ENCODE measurements at places on chromosomes 12 and 14.

DNA sequence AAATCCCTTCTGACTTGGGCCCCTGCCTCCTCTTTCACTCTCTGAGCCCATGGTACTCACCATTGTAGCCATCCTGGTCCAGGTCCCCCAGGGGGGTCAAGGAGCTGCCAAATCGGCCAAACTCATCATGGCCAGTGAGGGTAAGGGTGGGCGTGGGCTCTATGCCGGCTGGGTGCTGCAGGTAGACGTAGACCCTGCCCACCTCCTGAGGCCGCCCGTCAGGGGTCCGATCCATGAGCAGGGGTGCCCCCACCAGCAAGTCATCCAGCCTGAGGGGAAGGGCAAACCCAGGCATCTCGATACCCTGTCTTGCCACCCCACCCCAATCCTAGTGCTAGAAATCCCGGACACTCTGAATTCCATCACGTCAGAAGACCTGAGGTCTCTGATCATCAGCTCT, 14.0 kb downstream of the ITGA5 start:
- no peak for DNase-seq

DNA sequence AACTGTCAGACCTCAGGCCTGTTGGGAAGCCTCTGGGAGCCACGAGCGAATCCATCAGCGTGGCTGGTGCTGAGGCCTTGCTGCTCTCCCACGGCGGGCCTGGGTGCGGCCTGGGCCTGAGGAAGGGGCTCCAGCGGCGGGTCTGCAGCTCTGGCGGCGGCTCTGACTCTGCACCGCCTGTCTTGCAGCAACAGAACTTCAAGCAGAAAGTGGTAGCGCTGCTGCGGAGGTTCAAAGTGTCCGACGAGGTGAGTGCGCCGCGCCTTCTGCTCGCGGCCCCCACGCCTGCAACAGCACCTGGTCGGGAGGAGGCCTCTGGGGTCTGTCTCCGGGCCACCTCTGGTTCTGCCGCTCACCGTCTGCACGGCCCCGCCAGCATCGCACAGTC, 28.7 kb upstream of the TEX22 start:
- no peak for DNase-seq

GRCh38 chr12:42208574-42208973, 29.5 kb downstream of the YAF2 start:
- DNase-seq = no peak

DNA sequence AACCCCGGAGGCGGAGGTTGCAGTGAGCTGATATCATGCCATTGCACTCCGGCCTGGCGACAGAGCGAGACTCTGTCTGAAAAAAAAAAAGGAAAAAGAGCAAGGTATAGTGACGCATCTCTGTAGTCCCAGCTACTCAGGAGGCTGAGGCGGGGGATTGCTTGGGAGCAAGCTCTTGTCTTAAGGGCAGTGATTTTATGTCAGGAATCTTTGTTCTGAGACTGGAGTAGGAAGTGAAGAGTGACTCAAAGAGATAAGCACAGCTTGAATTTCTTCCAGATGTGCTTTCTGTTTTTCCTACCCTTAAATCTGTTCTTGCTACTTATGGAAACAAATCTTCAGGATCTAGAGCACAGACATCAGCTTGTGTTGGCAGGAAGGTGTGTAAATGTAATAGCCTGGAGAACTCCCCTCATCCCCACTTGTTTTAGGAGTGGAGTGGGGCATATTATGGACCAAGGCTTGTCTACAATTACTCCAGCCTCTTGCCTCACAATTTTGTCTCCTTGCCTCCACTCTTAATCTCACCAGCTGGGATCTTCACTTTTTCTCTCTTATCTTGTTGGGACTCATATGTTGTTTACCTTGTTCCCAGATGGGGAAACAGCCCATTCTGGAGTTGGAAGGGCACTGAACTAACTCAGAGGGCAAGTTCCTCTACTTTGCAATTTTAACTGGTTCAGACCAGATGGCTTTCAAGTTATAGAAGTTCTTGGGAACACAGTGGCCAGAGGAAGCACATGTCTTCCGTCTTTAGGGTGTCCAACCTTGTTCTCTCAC, 7.5 kb downstream of the TMED2 start:
- DNase-seq = peak; percentile 12

- no peak for DNase-seq
Observed at GRCh38 chr14:101026341-101026740, 122.8 kb upstream of the RTL1 start.

- DNase-seq = peak; percentile 40
Observed at GRCh38 chr12:13534645-13535398, 338.3 kb downstream of the EMP1 start.

All from AG10803 (cell line).